ENCODE measurements at places on chromosomes 12 and 14.
A peak's percentile ranks its signal among the peaks of the same experiment; 100 is the strongest.

DNA sequence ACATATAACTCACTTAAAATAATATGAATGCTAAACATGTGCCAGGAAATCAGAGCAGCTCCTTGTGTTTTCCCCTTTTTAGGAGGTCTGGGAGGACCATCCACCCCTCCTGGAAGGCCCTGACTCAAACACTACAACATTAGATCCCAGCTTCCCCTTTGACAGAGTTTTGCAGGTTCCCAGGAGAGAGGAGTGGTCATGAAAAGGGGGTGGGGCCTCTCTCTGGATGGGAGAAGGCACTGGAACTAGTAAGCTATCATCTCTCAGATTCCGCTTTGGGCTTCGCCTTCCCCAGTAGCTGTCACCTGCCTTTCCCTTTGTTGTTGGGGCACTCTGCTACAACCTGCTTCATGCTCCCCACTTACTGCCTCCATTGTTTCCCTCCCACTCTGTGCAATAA lies 149.2 kb downstream of the ZFP36L1 start:
- DNase-seq, result no peak

DNA sequence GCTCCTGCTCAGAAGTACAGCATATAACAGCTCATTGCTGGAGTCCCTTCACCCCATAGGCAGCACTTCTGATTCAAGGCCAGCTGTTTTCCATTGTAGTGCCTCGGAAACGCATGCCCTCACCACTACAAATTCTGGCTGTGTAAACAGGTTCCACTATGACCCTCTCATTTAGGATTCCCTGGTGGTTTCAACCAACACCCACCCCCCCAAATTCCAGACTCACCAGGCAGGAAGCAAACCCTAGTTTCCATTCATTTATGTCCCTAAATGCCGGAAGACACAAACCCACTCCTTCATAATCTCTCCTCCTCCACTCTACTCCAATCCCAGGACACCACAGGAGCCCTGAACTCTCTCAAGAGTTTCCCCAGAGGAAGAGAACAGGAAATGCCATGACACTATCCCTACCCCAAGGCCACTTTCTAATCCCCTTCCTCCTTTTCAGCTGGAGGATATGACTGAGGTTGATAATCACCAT lies 75.9 kb upstream of the TMPO start:
- no peak for DNase-seq

DNA sequence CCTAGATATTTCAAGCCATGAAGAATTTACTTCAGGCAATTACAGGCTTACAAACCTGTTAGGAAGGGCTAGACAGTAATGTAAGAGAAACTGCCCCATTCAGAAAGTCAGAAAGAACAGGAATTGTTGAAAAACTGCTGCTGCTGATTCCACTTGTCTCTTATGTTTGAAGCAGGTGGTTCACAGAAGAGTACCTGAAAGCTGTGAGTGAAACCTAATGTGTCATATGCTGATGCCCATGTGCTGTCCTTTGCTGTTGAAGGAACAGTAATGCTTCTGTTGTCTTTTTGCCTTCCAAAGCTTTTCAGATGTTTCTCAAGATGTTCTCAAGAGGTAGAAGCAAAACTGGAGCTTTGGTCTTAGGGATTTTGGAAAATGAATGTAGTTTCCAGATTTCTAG lies 39.0 kb downstream of the MNAT1 start:
- DNase-seq, result peak; percentile 9

DNA sequence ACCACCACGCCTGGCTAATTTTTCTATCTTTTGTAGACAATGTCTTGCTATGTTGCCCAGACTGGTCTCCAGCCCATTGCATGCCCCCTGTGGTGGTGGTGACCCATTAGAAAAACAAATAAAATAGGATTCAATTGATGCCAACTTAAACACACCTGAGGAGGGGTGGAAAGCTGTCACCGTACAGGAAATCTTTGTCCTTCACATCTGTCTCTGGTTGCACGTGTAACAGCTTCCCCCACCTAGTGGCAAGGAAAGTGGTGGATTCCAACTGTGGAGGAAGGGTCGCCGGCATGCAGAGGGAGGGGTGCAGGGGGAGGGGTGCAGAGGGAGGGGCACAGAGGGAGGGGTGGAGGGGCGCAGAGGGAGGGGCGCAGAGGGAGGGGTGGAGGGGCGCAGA lies 26.1 kb upstream of the GPR68 start:
- DNase-seq, result no peak

DNA sequence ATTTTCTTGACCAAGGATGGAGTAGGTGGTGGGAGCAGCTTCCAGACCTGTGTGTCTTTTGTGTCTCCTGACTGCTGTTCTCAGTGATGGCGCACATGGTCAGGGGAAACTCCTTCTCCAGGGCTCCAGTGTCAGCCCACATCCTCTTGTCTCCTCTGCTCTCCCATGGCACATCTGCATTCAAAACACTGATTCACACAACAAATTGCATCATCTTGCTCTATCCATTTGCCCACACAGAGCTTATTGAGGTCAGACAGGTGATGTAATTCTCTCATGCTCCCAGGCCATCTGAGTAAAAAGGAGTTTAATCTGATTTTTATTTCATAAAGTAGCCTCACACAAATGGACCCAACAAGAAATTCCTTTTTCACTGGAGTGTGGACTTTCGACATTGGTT lies 21.8 kb upstream of the TMEM132C start:
- DNase-seq, result no peak

DNA sequence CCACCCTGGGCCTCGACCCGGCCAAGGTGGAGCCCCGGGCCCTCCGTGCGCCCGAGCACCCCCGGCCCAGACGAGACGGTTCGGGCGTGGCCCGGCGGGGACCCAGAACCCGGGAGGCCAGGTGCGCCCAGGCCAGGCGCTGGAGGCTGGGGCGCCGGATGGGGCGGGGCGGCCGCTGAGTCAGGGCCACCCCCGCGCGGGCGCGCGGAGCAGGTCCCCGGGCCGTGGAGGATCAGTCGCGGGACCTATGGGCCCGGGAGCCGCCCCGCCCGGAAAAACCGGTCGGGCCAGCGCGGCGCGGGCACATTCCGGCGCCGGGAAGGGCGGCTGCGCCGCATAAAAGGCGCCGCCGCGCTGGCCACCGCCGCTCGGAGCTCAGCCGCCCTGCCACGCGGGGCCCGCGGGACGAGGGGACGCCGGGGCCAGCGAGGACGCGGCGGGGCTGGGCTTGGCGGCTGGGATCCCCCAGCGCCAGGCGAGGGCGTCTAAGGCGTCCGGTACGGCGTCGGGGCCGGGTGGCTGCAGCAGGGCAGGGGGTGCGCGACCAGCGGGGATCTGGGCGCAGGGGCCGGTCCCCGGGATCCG lies 21.5 kb upstream of the KIF26A start:
- no peak for DNase-seq

DNA sequence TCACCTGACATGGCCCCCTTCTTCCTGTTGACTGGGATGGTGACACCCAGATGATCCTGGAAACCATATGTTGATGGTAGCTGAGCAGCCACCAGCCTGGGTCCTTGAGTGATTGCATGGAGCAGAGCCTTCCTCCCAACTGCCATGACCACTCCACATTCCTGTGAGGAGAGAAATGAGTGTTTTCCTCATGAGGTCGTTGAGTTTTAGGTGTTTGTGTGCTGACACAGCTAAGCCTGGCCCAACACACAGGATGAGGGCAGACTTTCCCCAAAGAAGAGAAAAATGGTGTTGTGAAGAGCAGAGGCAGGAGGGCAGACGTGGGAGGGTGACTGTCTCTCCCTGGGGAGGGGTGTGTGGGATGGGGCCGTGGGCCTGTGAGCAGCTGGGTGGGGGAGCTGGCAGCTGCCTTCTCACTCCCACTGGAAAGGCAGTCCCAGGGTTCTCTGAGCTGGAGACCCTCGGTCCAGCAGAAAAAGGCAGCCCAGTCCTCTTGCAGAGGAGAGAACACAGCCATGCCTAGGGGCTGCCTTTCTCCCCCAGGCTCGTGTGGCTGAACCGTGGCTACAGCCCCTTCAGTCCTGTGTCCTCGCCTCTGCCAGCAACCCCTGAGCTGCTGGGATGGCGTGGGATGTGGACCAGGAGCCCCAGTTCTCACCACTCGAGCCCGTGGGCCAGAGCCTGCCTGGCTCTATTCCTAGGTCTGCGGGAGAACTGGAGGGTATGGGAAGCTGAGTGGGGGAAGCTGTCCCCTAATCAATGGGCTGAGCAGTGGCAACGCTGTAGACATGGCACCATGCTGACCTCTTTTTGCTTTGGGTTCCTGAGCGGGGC lies 257.0 kb downstream of the ADGRD1 start:
- no peak for DNase-seq

- DNase-seq, result no peak
These were observed 82.7 kb upstream of the SFSWAP start for GRCh38 chr12:131628023-131628740.

- DNase-seq, result no peak
These were observed 2.5 kb downstream of the PGF start for GRCh38 chr14:74952697-74953484.

DNA sequence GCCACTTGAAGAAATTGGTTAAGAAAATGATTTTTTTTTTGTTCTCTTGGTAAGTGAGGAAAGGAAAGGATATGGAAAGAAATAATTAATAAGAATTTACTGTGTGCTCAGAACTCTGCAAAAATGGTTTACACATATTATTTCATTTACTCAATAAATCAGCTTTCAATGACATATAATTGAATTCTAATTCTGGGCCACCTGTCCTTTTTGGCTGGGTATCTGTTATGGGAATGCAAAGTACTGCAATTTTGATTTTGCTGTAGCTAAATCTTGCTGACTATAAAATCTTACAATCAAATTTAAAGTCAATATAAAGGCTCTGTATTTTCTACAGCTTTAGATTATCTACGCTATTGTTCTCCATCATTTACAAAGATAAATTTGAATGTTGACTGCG lies 147.1 kb downstream of the GRIP1 start:
- no peak for DNase-seq

GRCh38 chr12:68276402-68276930 lies 23.1 kb upstream of the IL22 start:
- DNase-seq, result peak; percentile 17

GRCh38 chr14:23377573-23378563 lies 1.0 kb downstream of the CMTM5 start:
- DNase-seq, result no peak

DNA sequence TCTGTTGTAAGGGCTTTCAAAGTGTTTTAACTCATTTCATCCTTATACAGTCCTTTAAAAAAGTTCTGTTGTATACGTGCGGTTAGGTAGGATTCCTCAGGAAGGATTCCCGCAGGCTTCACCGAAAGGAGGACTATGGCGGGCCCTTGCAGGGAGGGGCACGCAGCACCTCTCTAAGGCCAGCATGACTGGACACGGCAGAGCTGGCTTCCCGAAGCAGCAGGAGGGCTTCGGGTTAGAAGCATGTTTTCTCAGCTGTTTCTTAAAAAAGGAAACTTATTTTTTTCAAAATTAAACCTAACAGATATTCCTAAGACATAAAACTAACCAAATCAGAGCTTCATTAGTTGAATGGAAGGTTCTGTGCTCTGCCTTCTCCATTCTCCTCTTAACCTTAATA lies 21.3 kb downstream of the IQSEC3 start:
- DNase-seq, result no peak

DNA sequence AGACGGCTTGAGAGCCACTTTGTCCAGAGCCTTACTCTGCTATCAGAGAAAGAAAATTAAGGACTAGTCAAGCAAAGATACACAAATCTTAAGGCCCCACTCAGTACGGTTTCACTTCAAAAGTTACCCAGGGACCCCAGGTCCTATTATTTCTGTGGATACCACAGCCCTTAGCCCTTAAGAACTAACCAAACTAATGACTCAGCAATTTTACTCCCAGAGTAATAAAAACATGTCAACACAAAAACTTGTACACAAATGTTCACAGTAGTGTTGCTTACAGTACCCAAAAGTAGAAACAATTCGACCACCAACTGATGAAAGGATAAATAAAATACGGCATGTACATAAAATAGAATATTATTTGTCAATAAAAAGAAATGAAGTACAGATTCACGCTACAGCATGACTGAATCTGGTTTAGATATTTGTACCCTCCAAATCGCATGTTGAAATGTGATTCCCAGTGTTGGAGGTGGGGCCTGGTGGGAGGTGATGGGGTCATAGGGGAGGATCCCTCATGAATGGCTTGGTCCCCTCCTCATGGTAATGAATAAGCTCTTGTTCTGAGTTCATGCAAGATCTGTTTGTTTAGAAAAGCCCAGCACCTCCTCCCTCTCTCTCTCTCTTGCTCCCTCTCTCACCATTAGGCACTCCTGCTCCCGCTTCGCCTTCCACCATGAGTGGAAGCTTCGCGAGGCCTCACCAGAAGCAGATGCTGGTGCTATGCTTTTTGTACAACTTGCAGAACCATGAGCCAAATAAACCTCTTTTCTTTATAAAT lies 30.5 kb downstream of the AREL1 start:
- DNase-seq, result no peak

- DNase-seq, result peak; percentile 9
These were observed 700 bp downstream of the CNIH1 start for GRCh38 chr14:54440476-54440872.

GRCh38 chr14:53444677-53445312 lies 291.7 kb upstream of the DDHD1 start:
- no peak for DNase-seq

DNA sequence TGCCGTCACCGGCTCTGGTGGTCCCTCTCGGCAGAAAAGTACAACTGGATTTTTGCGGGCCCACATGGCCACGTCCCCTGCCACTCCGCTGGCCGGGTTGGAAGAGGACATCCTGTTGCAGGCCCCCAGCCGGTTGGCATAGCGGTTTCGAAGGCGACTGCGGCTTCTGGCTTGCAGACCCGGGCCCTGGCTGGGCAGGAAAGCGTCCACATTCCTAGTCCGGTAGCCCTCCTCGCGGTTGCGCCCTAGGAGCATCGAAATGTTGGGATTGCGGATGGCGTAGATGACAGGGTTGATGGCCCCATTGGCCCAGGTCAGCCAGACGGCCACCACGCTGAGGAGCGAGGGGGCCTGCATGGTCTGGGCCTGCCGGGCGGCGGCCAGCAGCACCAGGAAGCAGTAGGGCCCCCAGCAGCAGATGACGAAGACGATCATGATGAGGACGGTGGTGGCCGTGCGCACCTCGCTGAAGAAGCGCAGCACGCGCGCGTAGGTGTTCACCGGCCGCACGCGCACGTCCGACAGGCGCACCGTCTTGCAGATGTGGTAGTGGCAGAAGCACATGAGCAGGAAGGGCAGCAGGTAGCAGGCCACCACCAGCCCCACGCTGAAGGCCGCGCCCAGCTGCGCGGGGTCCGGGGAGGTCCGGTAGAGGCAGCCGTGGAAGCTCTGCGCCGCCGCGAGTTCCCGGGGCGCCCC lies 1.2 kb downstream of the GPR135 start:
- DNase-seq, result peak; percentile 67

DNA sequence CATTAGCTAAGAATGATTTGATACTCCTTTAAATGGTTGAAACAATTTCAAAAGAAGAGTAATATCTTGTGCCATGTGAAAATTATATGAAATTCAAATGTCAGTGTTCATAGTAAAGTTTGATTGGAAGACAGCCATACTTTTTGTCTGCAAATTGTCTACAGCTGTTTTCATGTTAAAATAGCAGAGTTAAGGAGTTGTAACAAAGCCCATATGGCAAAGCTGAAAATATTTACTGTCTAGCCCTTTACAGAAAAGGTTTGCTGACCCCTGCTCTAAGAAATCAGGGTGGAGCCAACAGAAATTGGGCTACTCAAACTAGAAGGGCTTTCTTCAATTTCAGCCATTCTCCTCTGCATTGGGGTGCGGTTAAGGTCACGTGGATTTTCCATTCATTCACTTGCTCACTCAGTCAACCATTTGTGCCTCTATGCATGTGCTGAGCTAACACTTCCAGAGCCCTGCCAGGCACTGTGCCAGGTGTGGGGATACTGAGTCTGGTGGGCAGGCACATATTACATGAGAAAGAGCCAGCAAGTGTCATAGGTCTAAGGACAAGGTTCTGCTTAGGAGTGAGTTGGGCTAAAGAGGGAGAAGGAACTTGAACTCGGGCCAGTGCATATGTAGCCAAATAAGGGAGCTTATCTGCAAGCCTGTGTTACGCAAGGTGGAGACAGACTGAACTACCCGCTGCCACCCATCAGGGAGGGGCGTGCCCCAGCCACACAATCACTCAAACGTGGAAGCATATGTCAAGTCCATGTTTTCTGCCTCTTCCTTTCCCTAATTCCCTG lies 139.8 kb upstream of the NOS1 start:
- DNase-seq, result no peak

All from GM12865 (cell line).